PC-9 (cell line): ENCODE measurements at places on chromosomes 7 and 10. TPM values are rescaled to one million over a fixed set of nuclear protein-coding genes. Genes with fewer than 3 reads are reported as not detected.
A peak's percentile ranks its signal among the peaks of the same experiment; 100 is the strongest.

DNA sequence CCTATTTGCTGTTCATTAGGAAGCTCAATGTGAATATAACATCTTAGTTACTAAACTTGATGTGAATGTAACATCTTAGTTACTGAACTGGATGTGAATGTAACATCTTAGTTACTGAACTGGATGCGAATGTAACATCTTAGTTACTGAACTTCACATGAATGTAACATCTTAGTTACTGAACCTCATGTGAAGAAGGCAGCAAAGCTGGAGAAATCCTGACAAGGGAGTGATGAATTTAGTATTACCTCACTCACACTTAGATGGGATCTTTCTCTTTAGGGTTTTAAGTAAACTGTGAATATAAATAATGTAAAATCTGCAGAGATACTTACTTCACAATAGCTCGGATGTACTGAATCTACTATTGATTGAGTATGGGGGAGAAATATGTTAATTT, 73.6 kb downstream of the ETV1 start:
- DNase-seq, result no peak

DNA sequence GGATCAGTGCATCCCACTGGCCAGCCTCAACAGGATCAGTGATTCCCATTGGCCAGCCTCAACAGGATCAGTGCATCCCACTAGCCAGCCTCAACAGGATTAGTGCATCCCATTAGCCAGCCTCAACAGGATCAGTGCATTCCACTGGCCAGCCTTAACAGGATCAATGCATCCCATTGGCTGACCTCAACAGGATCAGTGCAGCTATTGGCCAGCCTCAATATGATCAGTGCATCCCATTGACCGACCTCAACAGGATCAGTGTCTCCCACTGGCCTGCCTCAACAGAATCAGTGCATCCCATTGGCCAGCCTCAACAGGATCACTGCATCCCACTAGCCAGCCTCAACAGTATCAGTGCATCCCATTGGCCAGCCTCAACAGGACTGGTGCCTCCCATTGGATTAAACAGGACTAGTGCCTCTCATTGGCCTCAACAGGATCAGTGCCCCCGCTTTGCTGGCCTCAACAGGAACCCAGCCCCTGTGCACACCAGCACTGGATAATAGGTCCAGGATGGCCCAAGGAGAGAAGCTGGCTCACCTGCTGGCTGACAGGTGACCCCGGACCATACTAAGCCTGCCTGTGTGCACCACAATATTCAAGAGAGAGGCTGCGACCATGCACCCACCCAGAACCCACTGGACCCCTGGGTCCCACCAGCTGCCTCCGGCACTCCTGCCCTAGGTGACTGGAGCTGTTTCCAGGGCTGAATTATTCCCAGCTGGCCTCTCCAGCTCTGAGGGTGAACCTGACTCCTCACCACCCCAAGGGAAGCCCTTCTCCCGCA, 59.9 kb downstream of the PDGFA start:
- DNase-seq, result no peak

- no peak for DNase-seq
Observed at GRCh38 chr10:70286616-70287015, 2.8 kb upstream of the NPFFR1 start.

DNA sequence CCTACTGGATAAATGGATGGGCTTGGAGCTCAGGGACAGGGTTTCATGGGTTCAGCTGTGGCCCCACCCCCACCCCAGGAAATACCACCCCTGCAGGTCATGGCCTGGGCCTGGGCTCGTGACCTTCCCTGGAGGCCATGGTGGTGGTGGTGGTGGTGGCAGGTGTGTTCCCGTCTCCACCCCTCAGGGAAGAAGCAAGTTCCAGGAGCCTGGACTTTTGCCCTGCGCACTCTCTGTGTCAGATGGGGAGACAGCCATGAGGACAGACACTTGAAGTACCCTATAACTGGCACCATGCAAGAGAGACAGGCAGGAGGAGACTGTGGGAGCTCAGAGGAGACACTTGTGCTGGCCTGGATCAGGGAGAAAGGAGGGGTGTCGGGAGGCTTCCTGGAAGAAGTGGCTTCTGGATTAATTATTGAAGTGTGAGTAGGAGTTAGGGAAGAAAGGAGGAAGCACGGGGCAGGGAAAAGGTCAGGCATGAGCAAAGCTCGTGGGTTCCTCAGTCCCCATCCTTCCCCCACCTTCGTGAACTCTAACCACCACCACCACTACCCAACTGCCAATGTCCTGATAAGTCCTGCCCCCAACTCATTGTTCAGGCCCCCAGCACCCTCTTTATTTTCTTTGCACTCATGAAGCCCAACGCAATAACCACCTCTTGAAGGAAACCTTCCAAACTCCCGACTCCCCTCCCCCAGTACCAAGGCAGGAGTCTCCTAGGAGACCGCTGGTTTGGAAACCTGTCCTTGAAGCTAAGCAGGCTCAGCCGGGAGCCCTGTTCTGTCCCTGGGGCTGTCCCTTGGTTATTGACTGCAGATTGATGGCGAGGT, 8.9 kb downstream of the SH2B2 start:
- DNase-seq, result no peak

- no peak for DNase-seq
Observed at GRCh38 chr10:89861584-89862301, 160.4 kb downstream of the KIF20B start.

GRCh38 chr10:125029584-125030242, 87.8 kb downstream of the ZRANB1 start:
- no peak for DNase-seq

DNA sequence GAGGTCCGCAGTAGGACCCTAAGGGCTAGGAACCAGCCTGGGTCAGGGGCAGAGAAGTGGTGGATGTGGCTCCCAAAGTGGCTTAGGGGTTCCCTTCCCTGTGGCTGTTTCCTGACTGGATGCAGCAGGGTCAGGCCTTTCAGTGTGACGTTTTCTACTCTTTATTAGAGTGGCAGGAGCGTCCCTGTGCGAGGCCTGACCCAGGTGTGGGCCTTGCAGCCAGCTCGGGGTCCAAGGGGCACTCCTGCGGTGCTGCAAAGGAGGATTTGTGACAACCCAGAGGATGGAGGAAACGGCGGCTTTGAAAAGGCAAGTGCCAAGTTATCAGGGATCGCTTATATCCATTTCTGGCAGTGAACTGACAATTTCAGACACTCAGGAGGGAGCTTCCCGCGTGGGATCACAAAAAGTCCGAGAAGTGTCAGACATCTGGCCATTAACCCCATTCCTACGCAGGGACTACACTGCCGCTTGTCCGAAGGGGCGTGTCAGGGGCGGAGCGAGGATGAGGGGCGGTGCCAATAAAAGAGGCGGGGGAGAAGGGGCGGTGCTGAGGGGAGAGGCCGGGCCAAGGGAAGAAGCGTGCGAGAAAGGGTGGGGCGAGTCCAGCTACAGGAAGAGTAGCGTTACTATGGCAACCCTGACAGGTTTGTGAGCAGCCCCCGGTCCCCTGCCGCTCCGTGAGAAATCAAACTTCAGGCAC, 98.8 kb upstream of the ZNF722 start:
- DNase-seq, result no peak

GRCh38 chr10:101812606-101813005, 5.6 kb downstream of the OGA start:
- DNase-seq, result no peak

- peak; percentile 11 for DNase-seq
Observed at GRCh38 chr10:77007834-77008233, 629.8 kb downstream of the KCNMA1 start.

IFIT1B gene
- not detected in 2 replicates for total RNA-seq

- DNase-seq, result no peak
Observed at GRCh38 chr7:132133501-132133900, 442.8 kb downstream of the PLXNA4 start.

DNA sequence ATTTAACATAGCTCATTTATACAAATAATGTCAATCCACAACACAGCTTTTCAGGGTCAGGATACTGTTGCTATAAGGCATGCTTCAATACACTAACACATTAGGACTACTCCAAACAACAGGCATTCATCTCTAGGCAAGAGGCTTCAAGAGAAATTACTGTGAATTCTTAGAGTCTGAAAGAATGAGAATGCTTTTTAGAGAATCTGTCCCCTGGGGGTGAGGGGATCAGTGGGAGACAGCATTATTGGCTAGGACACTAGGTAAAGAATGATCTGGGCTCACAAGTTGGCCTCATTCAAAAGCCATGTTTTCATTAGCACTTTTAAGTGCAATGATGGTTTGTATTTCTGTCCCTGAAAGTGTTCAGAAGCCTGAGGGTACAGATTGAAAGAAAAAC, 132.6 kb downstream of the SEMA3D start:
- DNase-seq, result no peak

LFNG gene
- total RNA-seq, result 21.3 and 24.7 TPM in 2 replicates

FRAT2 gene
- total RNA-seq, result 11.0 and 13.0 TPM in 2 replicates

PHYHIPL gene
- not detected in 2 replicates for total RNA-seq

DNA sequence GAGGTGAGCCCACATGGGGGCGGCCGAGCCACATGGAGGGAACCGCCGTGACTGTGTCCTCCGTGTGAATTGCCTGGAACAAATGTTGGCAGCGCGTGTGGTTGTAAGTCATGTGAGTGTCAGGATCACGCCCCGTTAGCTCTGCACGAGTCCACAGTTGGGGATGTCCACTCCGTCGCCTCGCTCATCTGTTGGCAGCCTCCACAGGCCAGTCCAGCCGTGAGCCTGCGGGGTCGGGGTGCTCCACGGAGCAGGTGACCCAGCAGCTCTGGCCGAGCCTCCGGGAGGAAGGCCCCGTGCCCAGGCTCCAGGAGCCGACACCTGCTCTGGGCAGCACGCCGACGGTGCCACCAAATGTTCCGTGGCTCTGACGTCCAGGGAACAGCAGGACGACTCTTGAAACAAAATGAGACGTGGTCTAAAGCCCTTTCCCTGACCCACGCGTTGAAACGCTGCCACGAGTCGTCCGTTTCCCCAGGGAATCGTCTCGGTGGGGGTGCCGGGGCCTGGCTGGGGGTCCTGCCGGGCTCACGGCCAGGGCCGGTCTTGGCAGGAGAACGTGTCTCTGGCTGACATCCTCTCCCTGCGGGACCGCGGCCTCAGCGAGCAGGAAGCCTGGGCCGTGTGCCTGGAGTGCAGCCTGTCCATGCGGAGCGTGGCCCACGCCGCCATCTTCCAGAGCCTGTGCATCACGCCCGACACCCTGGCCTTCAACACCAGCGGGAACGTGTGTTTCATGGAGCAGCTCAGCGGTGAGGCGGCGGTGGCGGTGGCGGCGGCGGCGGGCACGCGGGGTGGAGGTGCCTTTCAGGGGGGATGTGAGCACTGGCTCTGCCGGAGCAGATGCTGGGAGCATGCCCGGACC, 7.0 kb downstream of the KNDC1 start:
- DNase-seq, result no peak

GRCh38 chr7:38186593-38187314, 8.7 kb downstream of the STARD3NL start:
- no peak for DNase-seq

GRCh38 chr7:135934651-135935050, 42.5 kb downstream of the MTPN start:
- no peak for DNase-seq
